Epithelial cell of alveolus of lung (primary cell): ENCODE measurements at places on chromosomes 5 and 9. TPM values are rescaled to one million over a fixed set of nuclear protein-coding genes. Genes with fewer than 3 reads are reported as not detected.

LECT2 gene
- total RNA-seq: not detected in 2 replicates

FOXD1 gene
- 13.2 and 18.0 TPM in 2 replicates for total RNA-seq

ATG12 gene
- total RNA-seq: 39.6 and 81.2 TPM in 2 replicates

RORB gene
- 0.13 and 3.1 TPM in 2 replicates for total RNA-seq

ANXA2R gene
- 1.4 and 4.4 TPM in 2 replicates for total RNA-seq

TMEM171 gene
- total RNA-seq: 0.24 and 13.7 TPM in 2 replicates

SCGB3A2 gene
- not detected in 2 replicates for total RNA-seq

PTGS1 gene
- 36.8 and 61.8 TPM in 2 replicates for total RNA-seq

SPINK13 gene
- not detected in 2 replicates for total RNA-seq

NOL8 gene
- total RNA-seq: 14.3 and 14.6 TPM in 2 replicates

LCN1 gene
- not detected in 2 replicates for total RNA-seq

SIT1 gene
- total RNA-seq: not detected in 2 replicates

ADCY2 gene
- total RNA-seq: under 0.01 and 0.08 TPM in 2 replicates
